ENCODE measurements at places on chromosomes 16 and 17.
A peak's percentile ranks its signal among the peaks of the same experiment; 100 is the strongest.

DNA sequence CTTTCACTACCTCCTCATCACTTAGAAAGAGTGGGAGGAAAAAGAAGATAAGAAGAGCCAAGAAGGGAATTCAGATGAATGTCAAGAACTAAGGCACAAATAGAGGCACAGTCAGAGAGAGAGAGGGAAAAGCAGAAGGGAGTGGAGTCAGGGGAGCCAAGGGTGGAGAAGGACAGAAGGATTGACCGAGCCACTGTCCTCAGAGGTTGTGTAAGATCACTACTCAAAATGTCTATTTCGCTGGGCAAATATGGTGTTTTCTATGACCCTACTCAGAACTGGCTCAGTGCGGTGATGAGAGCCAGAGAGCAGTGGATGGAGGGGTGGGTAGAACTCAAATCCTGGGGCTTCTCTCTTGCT lies 139.2 kb upstream of the HS3ST2 start:
- no peak for DNase-seq

GRCh38 chr17:48162946-48163506 lies 55.5 kb downstream of the SNX11 start:
- peak; percentile 68 for DNase-seq

DNA sequence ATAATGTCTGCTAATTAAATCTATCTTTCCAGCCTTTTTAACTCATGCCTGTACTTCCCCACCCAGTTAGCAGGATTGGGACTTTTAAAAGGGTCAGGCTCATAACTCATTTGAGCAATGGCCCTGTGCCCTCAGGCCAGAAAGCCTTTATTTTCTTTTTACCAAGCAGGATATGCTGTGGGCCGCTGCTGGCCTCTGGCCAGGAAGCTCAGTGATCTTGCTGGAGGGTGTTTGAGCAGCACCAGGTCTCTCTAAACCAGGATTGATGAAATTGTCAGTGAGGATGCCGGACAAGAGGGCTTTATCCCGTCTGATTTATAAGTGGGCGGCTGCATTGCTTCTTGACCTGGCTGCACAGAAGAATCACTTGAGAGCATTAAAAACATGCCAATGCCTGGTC lies 187.8 kb downstream of the RAB11FIP4 start:
- DNase-seq = peak; percentile 31

DNA sequence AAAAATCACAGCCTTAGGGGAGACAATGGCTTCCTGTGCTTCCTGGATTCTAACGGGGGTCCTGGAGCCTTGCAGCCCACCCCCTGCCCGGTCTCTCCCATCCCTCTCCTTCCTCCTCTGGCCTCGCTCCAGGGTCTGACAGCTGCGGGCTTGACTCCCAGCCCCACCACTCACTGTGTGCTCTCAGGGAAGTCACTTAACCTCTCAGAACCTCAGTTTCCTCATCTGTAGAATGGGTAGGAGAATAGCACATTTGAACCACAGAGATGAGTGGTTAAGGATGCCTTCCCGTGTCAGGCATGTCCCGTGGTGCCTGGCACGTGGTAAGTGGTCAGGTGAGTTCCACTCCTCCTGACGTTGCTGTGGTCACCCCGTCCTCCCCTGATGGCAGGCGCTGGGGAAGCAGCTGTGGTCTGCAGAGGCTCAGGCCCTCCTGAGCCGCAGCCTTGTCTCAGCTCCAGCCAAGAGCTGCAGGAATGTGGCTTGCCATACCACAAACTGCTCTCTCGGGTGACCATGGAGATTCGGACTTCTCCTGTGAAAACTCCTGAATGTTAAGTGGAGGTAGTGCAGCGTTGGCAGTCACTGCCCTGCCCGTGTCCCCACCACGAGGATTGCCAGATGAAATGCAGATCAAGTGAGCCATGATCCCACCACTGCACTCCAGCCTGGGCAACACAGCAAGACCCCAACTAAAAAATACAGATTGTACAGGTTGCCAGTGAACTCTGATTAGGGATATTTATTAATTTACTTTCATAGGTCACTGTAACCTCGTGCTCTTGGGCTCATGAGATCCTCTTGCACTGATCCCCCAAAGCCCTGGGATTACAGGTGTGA lies 85.7 kb downstream of the NT5M start:
- DNase-seq = no peak

DNA sequence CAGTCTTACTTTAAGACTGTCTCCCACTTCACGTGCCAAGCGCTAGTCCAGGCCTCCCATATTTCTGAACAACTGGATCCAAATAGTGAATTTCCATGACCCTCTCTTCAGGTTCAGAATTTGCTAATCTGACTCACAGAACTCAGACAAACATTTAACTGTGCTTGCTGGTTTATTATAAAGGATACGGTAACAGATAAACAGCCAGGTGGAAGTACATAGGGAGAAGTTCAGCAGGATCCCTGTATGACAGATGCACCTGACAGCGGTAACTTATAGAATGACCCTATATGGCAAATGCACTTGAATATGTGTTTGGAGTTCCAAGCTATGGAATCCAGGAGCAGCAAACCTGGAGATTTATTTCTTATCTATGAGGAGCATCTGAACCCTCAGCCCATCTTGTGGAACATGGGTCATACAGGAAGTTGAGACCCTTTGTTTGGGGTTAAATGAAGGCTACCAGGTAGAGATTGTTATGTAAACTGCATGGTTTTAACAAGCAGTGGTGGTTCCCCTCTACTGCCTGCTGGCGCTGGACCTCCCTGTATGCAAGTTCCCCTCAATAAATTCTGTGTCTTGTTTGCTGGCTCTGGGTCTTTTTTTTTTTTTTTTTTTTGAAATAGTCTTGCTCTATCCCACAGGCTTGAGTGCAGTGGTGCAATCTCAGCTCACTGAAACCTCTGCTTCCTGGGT lies 622.6 kb downstream of the KCNJ2 start:
- no peak for DNase-seq

GRCh38 chr17:27318633-27319032 lies 24.7 kb downstream of the WSB1 start:
- DNase-seq = no peak

- DNase-seq = no peak
Measured at GRCh38 chr16:57622361-57623250, 5.8 kb upstream of the ADGRG1 start.

DNA sequence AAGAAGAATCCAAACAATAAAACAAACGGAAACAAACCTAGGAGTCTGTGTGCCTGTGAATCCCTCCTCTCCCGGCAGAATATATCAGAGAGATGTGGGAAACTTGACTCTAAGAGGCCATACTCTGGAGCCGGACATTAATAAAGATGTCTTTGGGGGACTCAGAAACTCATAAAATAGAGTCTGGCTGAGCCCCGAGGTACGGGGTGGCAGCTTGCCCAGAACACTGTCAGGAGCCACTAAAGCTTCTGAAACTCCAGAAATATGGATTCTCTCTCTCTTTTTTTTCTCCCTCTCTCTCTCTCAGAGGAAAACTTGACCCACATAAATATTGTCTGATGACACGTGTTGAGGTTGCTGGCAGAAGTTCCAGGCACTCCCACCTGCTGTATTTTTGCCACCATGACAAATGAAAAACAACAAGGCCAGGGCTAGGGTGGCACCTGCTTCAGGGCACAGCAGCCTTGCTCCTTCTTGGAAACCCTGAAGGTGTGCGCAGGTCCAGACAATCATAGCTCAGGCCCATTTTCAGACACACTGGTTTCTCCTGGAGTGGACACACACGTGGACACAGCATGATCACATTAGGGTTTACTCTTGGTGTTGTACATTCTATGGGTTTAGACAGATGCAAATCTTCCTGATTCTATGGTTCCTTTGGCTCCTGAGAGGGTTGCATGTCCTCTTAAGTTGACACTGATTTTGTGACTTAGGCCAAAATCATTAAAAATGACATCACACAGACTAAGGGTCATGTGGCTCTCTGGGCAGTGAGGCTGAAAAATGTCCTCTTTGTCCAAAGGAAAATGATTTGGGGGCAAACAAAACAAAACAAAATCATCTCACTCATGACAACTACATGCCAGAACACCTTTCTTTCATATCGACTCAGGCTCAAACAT lies 282.6 kb upstream of the IRX3 start:
- peak; percentile 42 for DNase-seq

DNA sequence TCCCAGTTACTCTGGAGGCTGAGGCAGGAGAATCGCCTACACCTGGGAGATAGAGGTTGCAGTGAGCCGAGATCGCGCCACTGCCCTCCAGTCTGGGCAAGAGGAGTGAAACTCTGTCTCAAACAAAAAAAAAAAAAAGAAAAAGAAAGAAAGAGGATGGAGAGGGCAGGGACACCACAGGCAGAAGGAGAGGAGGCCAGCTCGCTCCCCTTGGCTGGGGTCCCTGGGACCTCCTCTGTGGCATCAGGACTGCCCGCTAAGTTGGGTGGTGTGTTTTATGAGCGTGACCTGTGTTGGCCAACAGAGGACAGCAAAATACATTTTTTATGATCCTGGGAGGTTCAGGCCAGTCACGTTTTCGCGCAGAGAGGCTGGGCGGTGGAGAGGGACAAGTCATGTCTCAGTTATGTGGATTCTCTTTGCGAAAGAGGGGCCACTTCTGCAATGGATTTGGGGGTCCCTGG lies 229.6 kb downstream of the MRTFB start:
- DNase-seq = peak; percentile 66

Data from NCI-H1092 treated with DMSO at 0.1 percent for 48 hours (cell line).